A549 treated with DMSO at 1 μM for 4 hours (cell line): ENCODE measurements at places on chromosomes 2 and 18. TPM values are rescaled to one million over a fixed set of nuclear protein-coding genes. Genes with fewer than 3 reads are reported as not detected.

NMUR1 gene
- 0.04 TPM in 1 of 5 replicates, not detected in the others for total RNA-seq

PSD4 gene
- total RNA-seq = 9.1 to 11.2 TPM (median 10.6 TPM) in 5 replicates

DLX1 gene
- total RNA-seq = 3.6 to 4.2 TPM (median 3.9 TPM) in 5 replicates

VWA3B gene
- 0.10 TPM in 1 of 5 replicates, not detected in the others for total RNA-seq

SRD5A2 gene
- total RNA-seq = 0.02 to 0.04 TPM (median 0.03 TPM) in 4 of 5 replicates, not detected in the other

SCYGR4 gene
- total RNA-seq = not detected in 5 replicates

IL36A gene
- not detected in 5 replicates for total RNA-seq

ZFP36L2 gene
- total RNA-seq = 19.3 to 28.8 TPM (median 27.2 TPM) in 5 replicates

DSC2 gene
- 1.2 to 2.0 TPM (median 1.5 TPM) in 5 replicates for total RNA-seq

NMS gene
- total RNA-seq = not detected in 5 replicates

APLF gene
- 0.68 to 1.0 TPM (median 0.79 TPM) in 5 replicates for total RNA-seq

HRH4 gene
- total RNA-seq = not detected in 5 replicates

BOLL gene
- total RNA-seq = not detected in 5 replicates

ASXL3 gene
- total RNA-seq = not detected in 5 replicates

HDHD2 gene
- 8.9 to 12.0 TPM (median 10.4 TPM) in 5 replicates for total RNA-seq
